K562 (cell line): ENCODE measurements at places on chromosomes 16 and 17. TPM values are rescaled to one million over a fixed set of nuclear protein-coding genes. Genes with fewer than 3 reads are reported as not detected.

- no peak for DNase-seq
These were observed 16.9 kb downstream of the COX6A2 start for GRCh38 chr16:31411024-31411844.

CHRNE gene
- total RNA-seq: 0.25 TPM in 1 of 2 replicates, not detected in the other

GRCh38 chr17:40542558-40543411 is 22.5 kb downstream of the CCR7 start:
- DNase-seq: no peak

MYBBP1A gene
- total RNA-seq: 107 and 114 TPM in 2 replicates

- DNase-seq: no peak
These were observed 32.0 kb upstream of the DNAH17 start for GRCh38 chr17:78609191-78609641.

DNA sequence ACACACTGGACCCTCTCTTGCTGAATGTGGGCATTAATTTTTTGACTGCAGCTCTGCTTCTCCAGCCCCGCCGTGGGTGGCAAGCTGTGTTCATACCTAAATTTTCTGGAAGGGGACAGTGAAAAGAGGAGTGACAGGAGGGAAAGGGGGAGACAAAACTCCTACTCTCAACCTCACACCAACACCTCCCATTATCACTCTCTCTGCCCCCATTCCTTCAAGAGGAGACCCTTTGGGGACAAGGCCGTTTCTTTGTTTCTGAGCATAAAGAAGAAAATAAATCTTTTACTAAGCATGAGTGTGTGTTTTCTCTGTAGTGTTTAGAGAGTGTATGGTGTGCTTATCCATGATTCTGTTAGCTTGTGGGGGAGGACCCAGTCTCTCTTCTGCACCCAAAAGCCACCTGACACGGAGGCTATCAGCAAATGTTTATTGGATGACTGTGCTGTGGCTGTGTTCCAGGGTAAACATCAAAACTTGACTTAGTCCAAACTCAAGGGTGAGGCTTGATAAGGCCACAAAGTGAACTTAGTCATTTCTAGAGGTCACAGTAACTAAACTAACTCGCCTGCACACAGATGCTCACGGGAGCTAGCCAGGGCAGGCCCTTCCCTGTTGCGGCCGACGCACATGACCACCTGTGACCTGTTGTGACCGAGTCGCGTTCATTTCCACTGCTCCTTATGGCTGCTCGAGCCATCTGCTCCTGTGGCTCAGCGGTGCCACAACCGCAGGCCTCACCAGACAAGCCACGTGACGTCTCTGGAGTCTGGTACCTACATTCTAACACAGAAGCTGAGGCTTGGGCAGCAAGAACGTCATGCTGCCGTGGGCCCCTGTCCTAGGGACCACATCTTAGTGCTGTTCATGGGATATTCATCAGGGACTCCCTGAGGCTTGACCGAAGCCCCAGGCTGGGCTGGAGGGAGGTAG is 9.8 kb upstream of the MED11 start:
- DNase-seq: peak; percentile 69

DNA sequence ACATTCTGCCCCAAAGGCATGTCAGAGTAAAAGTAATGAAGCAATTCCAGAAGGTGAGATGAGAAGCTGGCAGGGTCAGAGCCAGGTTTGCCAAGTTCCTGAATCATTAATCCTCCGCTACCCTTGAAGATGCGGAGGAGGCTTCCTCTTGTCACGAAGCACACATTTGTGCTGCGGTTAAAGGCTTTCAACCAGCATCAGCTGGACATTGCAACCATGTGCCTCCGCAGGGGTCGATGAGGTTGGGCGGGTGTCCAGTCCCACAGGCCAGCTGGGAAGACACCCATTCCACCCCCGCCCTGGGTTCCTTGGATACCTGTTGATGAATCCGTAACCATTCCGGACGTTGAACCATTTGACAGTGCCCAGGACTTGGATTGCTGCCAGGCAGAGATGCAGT is 1.3 kb downstream of the YBX2 start:
- peak; percentile 31 for DNase-seq

TNP2 gene
- not detected in 2 replicates for total RNA-seq

DNA sequence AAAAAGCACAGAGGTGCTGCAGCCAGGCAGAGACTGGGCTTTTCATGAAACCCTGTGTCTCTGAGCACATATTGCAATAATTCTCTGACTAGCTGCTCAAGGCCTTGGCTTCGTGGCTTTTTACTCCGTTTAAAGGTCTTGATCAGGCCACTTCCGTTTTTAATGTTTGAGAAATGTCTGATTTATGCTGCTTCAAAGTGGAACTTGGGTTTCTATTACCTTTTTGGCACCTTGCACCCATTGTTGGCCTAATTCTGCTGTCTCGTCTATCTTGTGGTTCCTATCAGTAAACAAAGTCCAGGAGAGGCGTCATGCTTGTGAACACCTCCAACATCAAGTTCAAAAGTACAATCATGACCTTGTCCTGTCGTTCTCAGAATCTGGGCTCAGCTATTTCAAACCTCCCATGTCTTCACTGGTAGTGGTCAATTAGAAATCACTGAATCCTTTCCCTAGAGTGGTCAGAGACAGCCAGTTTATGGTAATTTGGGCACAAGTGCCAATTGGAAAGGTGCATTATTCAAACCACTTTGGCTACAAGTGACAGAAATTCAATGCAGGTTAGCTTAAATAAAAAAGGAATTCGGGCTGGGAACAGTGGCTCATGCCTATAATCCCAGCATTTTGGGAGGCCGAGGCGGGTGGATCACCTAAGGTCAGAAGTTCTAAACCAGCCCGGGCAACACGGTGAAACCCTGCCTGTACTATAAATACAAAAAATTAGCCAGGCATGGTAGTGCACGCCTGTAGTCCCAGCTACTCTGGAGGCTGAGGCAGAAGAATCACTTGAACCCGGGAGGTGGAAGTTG is 33.3 kb upstream of the METTL9 start:
- DNase-seq: no peak

DNA sequence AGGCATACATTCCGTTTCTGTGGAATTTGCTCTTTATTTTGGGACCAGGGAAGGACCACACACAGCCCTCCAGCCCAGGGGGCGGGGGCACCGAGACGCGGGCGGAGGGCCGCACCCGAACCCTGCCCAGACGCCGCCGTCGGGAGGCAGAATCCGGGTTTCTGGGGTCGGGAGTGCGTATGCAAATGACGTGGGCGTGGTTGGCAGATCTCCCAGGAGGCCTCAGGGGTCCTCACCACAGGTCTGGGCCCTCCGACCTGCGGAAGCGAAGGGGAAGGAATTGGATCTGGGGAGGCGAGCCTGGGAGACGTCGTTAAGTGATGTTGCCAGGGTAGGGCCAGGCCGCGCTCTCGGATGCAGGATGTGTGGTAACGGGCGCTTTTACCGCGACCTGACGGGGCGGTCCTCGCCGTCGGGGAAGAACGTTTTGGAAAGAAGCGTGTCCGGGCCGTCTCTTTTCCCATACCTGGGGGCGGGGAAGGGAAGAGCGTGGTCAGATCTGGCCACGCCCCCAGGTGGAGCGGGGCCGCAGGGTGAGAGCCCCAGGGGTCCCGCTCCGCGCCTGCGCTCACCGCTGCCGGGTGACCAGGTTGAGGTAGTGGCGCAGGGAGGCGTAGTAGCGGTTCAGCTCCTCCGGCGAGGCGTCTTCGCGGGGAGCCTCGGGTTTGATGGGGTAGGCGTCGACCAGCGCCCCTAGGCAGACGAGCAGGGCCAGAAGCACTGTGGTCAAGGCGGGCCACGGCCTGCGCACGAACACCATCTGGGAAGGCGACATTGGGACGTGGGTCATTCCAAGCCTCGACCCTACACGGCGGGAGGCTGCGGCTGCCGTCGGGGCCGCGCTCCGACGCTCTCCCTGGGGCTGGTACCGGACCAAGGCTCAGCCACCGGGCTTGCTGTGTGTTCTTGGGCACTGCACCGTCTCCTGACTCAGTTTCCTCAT is 745 bp downstream of the PYY start:
- peak; percentile 86 for DNase-seq

DNA sequence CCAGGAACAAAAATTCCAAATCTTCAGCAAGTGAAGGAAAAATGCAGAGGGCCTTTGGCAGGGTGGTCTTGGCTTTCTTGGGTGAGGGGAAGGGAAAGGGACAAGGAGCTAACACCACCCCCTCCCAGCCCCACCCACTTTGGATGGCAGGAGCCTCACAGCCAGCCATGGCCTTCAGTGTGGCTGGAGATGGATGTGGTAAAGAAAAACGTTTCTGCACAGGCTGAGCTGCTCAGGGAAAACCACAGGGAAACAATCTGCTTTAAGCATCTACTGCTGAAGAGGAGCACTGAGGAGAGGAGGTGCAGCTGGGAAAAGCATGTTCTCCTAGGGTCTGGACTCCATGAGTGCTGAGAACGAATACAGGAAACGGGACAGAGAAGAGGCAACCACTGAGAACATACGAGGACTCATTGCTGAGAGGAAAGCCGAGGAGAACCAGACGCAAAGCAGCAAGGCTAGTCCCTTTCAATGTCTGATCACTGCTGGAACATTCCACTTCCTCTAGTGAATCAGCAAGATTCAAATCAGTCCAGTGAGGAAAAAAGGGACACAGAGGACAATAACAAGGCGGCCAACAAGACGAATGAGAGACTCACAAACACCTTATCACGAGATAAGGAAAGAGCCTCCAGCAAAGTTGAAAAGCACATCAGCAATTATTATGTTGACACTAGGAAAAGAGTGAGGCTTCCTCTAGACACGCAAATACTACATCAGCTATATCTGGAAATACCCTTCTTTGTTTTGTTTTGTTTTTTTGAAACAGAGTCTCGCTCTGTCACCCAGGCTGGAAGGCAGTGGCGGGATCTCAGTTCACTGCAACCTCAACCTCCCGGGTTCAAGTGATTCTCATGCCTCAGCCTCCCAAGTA is 41.7 kb downstream of the ZZEF1 start:
- peak; percentile 65 for DNase-seq

DNA sequence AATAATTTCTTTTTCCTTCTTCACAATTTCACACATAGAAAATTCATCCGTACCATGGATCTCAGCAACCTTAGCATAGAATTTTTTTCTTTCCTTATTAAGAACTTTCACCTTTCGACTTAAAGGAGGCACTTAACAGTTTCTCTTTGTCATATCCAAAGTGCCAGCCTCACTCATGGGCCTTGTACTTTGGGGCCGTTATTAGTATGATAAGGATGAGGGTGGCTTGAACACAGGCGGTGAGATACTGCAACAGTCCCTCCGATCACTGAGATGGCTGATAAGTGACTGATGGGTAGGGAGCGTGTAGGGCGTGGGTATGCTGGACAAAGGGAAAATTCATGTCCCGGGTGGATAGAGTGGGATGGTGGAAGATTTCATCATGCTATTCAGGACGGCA is 85.3 kb downstream of the OR1D5 start:
- no peak for DNase-seq

DNA sequence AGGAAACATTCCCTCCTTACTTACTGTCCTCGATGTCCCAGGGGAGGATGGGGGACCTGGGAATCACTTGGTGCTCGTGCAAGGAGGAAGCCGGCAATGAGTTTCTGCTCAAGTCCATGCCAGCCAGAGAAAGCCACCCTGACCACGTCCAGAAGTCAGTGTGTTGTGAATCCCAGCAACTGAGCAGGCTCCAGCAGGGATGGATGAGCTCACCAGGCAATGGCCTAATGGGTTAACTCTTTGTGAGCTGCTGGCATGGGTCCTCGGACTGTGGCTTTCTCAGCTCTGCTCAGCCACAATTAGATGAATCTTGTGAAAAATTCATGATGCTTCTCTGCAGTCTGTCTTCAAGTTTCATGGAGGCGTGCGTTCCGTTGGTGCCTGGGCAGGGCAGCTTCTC is at the start of gene PIRT:
Gene PIRT (minus strand): TSS at position 167 of the 400 bp plus-strand sequence. CDS start 12,442 bp downstream, outside the sequence.
- DNase-seq: no peak

ACAP1 gene
- total RNA-seq: 7.4 and 8.5 TPM in 2 replicates

TAX1BP3 gene
- 14.5 and 15.4 TPM in 2 replicates for total RNA-seq

DNA sequence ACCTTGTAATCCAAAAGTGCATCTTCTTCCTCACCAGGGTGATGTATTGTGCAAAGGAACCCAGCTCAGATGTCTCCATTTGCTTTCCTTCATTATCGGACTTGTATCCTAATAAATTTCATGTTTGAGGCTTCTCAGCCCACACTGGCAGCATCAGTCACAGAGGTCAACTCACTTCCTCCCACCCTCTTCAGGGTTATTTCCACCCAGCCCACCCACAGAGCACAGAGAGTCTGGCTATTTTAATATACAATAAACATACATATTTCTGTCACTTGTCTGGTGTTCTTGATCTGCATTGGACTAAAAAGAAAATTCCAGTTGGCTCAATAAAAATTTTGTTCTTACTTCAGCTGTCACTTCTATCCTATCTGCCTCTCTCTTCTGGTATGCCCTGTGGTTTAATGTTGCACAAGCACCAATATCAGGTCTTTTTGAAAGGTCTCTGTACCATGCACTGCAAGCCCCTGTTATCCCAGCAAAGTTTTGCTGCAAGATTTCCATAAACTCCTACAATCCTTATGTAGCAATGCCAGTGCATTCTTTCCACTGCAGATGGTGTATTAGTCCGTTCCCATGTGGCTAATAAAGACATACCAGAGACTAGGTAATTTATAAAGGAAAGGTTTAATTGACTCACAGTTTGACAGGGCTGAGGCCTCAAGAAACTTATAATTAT is 201.8 kb downstream of the CDH11 start:
- DNase-seq: no peak

RAB26 gene
- 3.0 and 3.1 TPM in 2 replicates for total RNA-seq

DNA sequence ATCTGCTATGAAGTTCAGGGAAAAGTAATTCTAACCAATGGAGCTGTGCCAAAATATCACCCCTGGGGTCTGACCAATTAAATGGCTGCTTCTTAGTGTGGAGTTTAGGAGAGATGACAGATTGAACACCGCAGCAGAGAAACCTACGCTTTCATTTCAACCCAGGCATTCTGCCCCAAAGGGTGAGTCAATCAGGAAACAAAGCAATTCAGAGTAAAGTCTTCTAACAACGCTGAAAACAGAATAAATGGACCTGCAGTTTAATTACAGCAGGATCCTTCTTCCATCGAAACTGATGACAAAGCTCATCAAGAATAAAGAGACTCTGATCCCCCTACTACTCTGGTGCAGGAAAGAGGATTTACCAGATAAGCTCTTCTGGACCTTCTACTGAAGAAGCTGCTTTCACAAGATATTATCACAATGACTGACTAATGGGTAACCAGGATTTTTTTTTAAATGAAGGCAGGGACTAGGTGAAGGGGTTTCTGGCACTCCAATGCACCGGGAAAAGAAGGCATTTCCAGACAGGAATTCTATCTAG is 16.7 kb downstream of the RFFL start:
- peak; percentile 14 for DNase-seq

IL17C gene
- not detected in 2 replicates for total RNA-seq

- peak; percentile 19 for DNase-seq
These were observed 16.9 kb downstream of the DOC2B start for GRCh38 chr17:164303-165235.

DNA sequence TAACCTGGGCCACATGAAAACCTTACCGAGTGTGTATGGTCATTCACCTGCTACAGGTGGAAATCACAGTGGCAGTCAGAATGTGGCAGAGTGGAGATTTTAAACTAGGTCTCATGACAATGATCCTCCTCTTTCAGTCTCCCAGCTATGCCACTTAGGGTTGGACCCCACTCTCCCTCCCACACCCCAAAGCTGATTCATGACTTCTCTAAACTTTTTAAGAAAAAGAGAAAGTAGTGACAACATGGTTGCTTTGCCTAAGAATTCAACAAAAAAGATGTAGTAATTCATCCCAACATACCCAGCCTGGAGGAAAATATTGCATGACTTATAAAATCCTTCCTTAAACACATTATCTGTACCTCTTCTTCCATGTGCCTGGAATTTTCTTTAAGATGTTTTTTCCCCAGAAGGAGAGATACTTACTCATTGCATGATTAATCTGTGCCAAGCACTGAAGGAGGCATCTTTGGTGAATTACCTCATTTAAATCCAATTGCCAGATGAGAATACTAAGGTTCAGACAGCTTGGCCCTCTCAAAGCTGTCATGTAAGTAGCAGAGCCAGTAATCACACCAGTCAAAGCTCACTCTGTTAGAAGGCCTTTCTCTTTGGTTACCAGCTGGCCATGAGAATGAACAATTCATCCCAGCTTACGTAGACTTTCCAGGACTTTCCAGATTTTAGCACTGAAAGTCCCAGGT is 119.9 kb downstream of the COPRS start:
- no peak for DNase-seq
